Chondrocyte (in vitro differentiated cells): ENCODE measurements at places on chromosomes 5 and 9. TPM values are rescaled to one million over a fixed set of nuclear protein-coding genes. Genes with fewer than 3 reads are reported as not detected.

ABO gene
- 0.17 TPM in 1 of 3 replicates, not detected in the others for total RNA-seq

- peaks cover 7% of the 10 kb centered on the region for H3K4me1 ChIP-seq
- no peak overlapping the region for H3K27ac ChIP-seq
- no peaks in the 10 kb centered on the region for H3K27me3 ChIP-seq
- no peak overlapping the region for H3K4me3 ChIP-seq
- no peak for DNase-seq
These were observed 67.9 kb downstream of the IQGAP2 start for GRCh38 chr5:76470976-76471375.

DNA sequence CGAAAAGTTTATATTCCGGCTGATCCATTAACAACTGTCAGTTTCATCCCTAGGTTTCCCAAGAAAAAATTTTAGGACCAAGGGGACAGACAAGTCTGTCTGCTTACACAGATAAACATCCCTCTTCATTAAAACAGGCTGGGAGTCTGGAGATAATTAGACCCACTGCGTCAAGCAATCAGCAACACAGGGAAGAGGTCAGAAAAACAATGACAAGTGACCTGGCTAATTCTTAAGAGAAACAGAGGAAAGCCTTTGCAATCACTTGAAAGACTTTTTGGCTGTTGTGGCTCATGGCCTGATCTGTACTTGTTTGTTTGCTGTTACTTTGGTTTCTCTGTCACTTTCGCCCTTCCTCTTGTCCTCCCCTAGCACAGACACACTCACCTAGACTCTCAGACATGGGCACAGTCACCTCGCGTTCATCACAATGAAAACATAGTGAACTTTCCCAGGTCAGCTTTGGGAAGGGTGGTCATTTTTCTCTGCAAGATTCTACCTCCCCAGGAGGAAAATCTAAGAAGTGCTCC is 2.9 kb upstream of the CCDC192 start:
- H3K36me3 ChIP-seq = no peaks in the 10 kb centered on the region
- H3K27me3 ChIP-seq = no peaks in the 10 kb centered on the region
- no peak overlapping the region for H3K27ac ChIP-seq
- peaks cover 23% of the 10 kb centered on the region for H3K4me1 ChIP-seq

GABBR2 gene
- total RNA-seq = 0.12 TPM in 1 of 3 replicates, not detected in the others

ARHGEF37 gene
- total RNA-seq = 5.8 to 16.8 TPM (median 6.0 TPM) in 3 replicates

APBA1 gene
- 6.9 to 12.5 TPM (median 12.3 TPM) in 3 replicates for total RNA-seq

DNA sequence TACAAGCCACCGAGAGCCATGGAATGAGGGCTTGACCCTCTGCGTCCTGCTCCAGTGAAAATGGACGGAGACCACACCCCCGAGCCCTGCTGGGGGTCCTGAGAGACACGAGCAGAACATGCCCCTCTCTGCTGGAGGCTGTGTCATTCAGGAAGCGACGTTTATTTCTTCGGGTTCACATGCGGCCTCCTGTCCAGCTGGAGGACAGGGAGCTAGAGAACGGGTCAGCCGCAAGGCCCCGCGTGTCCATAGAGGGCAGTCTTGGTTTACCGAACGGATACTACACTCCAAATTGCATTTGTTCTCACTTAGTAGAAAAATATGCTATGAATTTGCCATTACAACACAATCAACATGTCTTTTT is 36.1 kb downstream of the MRPL36 start:
- peaks cover 2% of the 10 kb centered on the region for H3K4me1 ChIP-seq
- peak; percentile 59 for DNase-seq
- H3K27me3 ChIP-seq = peaks cover 19% of the 10 kb centered on the region
- no peak overlapping the region for H3K27ac ChIP-seq
- no peaks in the 10 kb centered on the region for H3K36me3 ChIP-seq

- no peaks in the 10 kb centered on the region for H3K36me3 ChIP-seq
- DNase-seq = no peak
- no peak overlapping the region for H3K4me3 ChIP-seq
- H3K27ac ChIP-seq = no peak overlapping the region
These were observed 12.6 kb upstream of the AQP7 start for GRCh38 chr9:33414889-33415500.

DNA sequence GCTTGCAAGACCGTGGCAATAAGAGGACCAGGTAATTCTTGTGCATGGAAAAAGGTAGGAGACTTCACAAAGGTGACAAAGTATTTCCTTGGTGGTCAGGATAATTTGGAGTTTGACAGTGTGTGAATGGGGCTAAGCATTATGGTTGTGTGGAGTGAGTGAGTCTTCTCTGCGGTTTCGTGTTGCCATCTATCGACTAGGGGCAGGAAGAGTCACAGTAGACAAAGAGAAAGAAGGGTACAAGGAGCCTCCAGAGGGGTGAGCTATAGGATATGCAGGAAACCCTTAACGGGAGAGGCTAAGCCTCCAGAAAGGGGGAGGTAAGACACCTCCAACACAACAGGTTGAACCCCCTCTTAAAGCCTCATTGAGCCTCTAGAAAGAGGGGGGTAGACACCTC is 64.0 kb upstream of the RANBP6 start:
- peak overlapping the region; percentile 88 for H3K4me3 ChIP-seq
- DNase-seq = no peak
- peaks cover 15% of the 10 kb centered on the region for H3K4me1 ChIP-seq

SCGB3A2 gene
- not detected in 3 replicates for total RNA-seq

DNA sequence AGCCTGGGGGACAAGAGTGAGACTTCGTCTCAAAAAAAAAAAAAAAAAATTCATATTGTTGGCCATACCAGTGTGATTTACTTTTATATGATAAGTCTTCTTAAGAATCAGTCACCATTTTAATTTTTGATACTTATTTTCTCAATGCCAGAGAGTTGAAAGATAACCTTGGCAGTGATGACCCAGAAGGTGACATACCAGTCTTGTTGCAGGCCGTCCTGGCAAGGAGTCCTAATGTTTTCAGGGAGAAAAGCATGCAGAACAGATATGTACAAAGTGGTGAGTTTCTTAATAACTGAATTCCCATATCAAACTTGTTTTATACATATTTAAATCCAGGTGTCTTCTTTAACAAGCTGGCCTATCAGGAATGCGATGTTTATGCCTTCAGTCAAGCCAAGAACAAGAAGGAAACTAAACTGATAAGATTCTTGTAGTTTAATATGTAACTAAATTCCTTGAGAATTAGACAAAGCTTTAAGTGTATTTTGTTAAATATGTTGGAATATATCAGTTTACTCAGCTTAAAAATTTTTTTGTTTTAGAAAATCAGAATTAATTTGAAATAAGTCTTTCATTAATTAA is 81.5 kb downstream of the NIPBL start:
- H3K4me3 ChIP-seq = no peak overlapping the region
- peaks cover 16% of the 10 kb centered on the region for H3K4me1 ChIP-seq
- H3K27ac ChIP-seq = peak overlapping the region; percentile 59
- DNase-seq = no peak

GRCh38 chr5:167713896-167714295 is 577.5 kb upstream of the WWC1 start:
- H3K4me1 ChIP-seq = peaks cover 5% of the 10 kb centered on the region
- DNase-seq = no peak
- no peak overlapping the region for H3K27ac ChIP-seq

C1QTNF2 gene
- 0.34 to 0.62 TPM (median 0.59 TPM) in 3 replicates for total RNA-seq

- DNase-seq = no peak
- H3K36me3 ChIP-seq = peaks cover 3% of the 10 kb centered on the region
- no peak overlapping the region for H3K4me3 ChIP-seq
- H3K27me3 ChIP-seq = peaks cover 28% of the 10 kb centered on the region
These were observed 223.4 kb upstream of the PRR16 start for GRCh38 chr5:120240706-120241105.

CYLC2 gene
- not detected in 3 replicates for total RNA-seq

- no peak for DNase-seq
- H3K4me1 ChIP-seq = no peaks in the 10 kb centered on the region
- H3K27ac ChIP-seq = no peak overlapping the region
- H3K36me3 ChIP-seq = no peaks in the 10 kb centered on the region
- no peaks in the 10 kb centered on the region for H3K27me3 ChIP-seq
These were observed 332.6 kb upstream of the PDE4D start for GRCh38 chr5:60226128-60226527.

GRCh38 chr5:32627219-32627870 is 42.0 kb downstream of the SUB1 start:
- DNase-seq = no peak
- H3K27ac ChIP-seq = peak overlapping the region; percentile 15
- no peak overlapping the region for H3K4me3 ChIP-seq
- no peaks in the 10 kb centered on the region for H3K36me3 ChIP-seq

- DNase-seq = no peak
- H3K27me3 ChIP-seq = peaks cover 10% of the 10 kb centered on the region
- no peak overlapping the region for H3K27ac ChIP-seq
- H3K4me1 ChIP-seq = peaks cover 7% of the 10 kb centered on the region
- no peaks in the 10 kb centered on the region for H3K36me3 ChIP-seq
- no peak overlapping the region for H3K4me3 ChIP-seq
These were observed 8.4 kb upstream of the SPINK4 start for GRCh38 chr9:33231623-33231942.

GRCh38 chr9:91643481-91644077 is 219.9 kb upstream of the NFIL3 start:
- no peak overlapping the region for H3K4me3 ChIP-seq
- peaks cover 2% of the 10 kb centered on the region for H3K36me3 ChIP-seq
- no peak overlapping the region for H3K27ac ChIP-seq
- H3K4me1 ChIP-seq = no peaks in the 10 kb centered on the region
- DNase-seq = no peak

DOCK8 gene
- total RNA-seq = 0.17 TPM in 1 of 3 replicates, not detected in the others

GRCh38 chr5:179825655-179826182 is 5.0 kb downstream of the SQSTM1 start:
- H3K27me3 ChIP-seq = no peaks in the 10 kb centered on the region
- H3K4me1 ChIP-seq = peaks cover 46% of the 10 kb centered on the region
- no peak overlapping the region for H3K4me3 ChIP-seq
- peaks cover 47% of the 10 kb centered on the region for H3K36me3 ChIP-seq

C9orf153 gene
- 0.48 TPM in 1 of 3 replicates, not detected in the others for total RNA-seq

DNA sequence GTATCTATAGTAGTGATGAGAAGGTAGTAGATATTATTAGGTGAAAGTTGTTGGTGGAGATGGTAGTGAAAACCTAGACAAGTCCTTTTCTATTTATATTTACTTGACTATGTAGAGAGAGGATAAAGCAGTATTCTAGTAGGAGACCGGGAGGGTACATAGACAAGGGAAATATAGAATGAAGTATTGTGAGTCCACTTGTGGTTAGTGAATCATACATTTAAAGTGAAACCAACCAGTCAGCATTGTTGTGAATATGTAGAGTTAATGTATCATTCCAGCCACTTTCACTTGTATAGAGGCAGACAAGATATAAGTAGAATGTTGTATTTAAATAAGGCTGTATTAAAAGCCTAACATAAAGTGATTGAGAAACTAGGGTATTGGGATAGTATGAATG is 1711.3 kb upstream of the ACO1 start:
- H3K27ac ChIP-seq = no peak overlapping the region
- H3K4me3 ChIP-seq = no peak overlapping the region
- H3K4me1 ChIP-seq = no peaks in the 10 kb centered on the region
- DNase-seq = no peak
- no peaks in the 10 kb centered on the region for H3K36me3 ChIP-seq

DNA sequence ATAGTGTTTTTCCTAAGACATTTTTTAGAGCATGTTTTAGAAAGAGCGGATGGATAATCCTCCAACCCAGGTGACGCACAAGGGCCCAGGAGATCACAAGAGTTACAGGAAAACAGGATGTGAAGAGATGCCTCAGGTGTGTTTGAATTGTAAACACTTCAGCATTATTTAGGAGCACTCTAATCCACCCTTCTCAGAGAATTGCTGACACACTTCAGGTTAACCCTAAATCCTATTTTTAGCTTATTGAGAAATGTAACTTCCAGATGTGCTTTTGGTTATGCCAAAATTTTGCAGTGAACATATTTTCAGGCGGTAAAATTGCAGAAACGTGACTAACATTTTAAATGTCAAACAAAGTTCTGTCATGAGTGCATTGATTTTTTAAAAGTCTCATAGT is 755.4 kb upstream of the CTNND2 start:
- DNase-seq = no peak
- H3K27me3 ChIP-seq = peaks cover 5% of the 10 kb centered on the region
- H3K36me3 ChIP-seq = no peaks in the 10 kb centered on the region
- no peaks in the 10 kb centered on the region for H3K4me1 ChIP-seq
- no peak overlapping the region for H3K4me3 ChIP-seq
- H3K27ac ChIP-seq = no peak overlapping the region

ANKRD55 gene
- not detected in 3 replicates for total RNA-seq

DNA sequence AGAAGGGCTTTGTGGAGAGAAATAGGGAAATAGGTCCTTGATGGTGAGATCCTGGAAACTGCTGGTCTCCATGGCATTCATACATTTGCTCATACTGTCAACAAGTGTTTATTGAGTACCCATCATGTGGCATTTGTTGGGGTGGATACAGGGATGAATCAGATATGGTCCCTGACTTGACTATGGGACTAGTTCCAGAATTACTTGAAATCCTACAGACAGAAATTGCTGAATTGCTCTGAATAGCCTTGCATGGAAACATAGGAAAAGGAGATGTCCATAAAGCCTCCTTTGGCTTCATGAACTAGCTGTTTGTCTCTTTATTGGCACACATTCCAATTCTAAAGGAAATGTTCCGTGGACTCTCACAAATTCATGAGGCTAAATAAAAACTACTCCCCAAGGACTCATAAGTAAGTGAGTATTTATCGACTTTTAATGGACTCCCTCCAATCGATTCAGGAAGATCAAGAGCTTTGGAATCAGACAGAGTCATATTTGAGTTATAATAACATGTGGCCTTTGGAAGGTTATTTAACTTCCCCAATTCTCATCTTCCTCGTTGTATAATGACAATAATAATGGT is 122.4 kb upstream of the C6 start:
- no peak overlapping the region for H3K4me3 ChIP-seq
- H3K36me3 ChIP-seq = no peaks in the 10 kb centered on the region
- no peak for DNase-seq
- H3K4me1 ChIP-seq = no peaks in the 10 kb centered on the region

DNA sequence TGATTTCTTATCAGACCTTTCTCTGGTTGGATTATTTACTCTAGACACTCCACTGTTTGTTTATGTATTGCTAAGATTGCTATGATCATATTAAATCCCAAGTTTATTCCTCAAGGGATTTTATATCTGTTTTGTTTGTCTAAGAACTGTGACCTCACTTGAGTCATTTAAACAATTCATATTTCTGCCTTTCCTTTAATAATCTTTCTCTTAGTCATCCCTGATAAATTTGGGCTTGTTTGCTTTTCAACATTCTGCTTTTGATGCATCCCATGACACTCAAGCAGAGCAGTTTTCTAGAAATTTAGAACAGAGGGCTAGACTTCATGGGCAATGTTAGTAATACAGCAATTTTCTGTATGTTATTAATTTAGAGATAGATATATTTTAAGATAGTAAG is 231.6 kb upstream of the TNC start:
- H3K27ac ChIP-seq = no peak overlapping the region
- no peak for DNase-seq
- H3K36me3 ChIP-seq = peaks cover 3% of the 10 kb centered on the region
- H3K4me1 ChIP-seq = peaks cover 21% of the 10 kb centered on the region

- peaks cover 2% of the 10 kb centered on the region for H3K36me3 ChIP-seq
- H3K27me3 ChIP-seq = peaks cover 30% of the 10 kb centered on the region
- H3K4me3 ChIP-seq = no peak overlapping the region
- no peak overlapping the region for H3K27ac ChIP-seq
- peaks cover 8% of the 10 kb centered on the region for H3K4me1 ChIP-seq
These were observed 30.7 kb downstream of the OR2V1 start for GRCh38 chr5:181100121-181100875.

GRCh38 chr5:161306351-161306995 is 240.1 kb downstream of the GABRB2 start:
- no peak overlapping the region for H3K4me3 ChIP-seq
- no peaks in the 10 kb centered on the region for H3K4me1 ChIP-seq
- DNase-seq = no peak
- no peaks in the 10 kb centered on the region for H3K36me3 ChIP-seq
- no peak overlapping the region for H3K27ac ChIP-seq
